Airway epithelial cell (primary cell): ENCODE measurements at places on chromosomes 7 and 10. TPM values are rescaled to one million over a fixed set of nuclear protein-coding genes. Genes with fewer than 3 reads are reported as not detected.

Gene IKZF1
- total RNA-seq: not detected in 2 replicates

Gene TMEM168
- total RNA-seq: 15.4 and 17.0 TPM in 2 replicates

Gene AGAP6
- 3.6 and 5.0 TPM in 2 replicates for total RNA-seq

Gene CC2D2B
- total RNA-seq: 0.14 TPM in 1 of 2 replicates, not detected in the other

Gene GNGT1
- total RNA-seq: not detected in 2 replicates

Gene WEE2
- total RNA-seq: not detected in 2 replicates

Gene AS3MT
- 2.1 and 3.2 TPM in 2 replicates for total RNA-seq

Gene HKDC1
- total RNA-seq: 0.23 and 0.49 TPM in 2 replicates

Gene MEOX2
- total RNA-seq: not detected in 2 replicates

Gene SPDYE2
- not detected in 2 replicates for total RNA-seq

Gene RAMP3
- total RNA-seq: not detected in 2 replicates

Gene IL6
- total RNA-seq: 1.1 and 1.6 TPM in 2 replicates

Gene LIPA
- 33.5 and 37.3 TPM in 2 replicates for total RNA-seq

Gene SLC25A13
- 19.0 and 22.8 TPM in 2 replicates for total RNA-seq

Gene NPY
- total RNA-seq: not detected in 2 replicates

Gene CSTF2T
- total RNA-seq: 8.0 and 12.9 TPM in 2 replicates

Gene NACAD
- 1.8 and 2.5 TPM in 2 replicates for total RNA-seq

Gene CRTAC1
- not detected in 2 replicates for total RNA-seq

Gene GNA12
- total RNA-seq: 15.0 and 18.1 TPM in 2 replicates

Gene CHCHD1
- total RNA-seq: 55.2 and 64.0 TPM in 2 replicates

Gene CTBP2
- 66.0 and 83.1 TPM in 2 replicates for total RNA-seq

Gene HMX3
- total RNA-seq: not detected in 2 replicates

Gene HABP2
- not detected in 2 replicates for total RNA-seq

Gene ORC5
- total RNA-seq: 29.2 and 30.6 TPM in 2 replicates

Gene SLC26A4
- 0.85 TPM in 1 of 2 replicates, not detected in the other for total RNA-seq

Gene PRF1
- total RNA-seq: not detected in 2 replicates

Gene BBIP1
- 12.7 and 13.0 TPM in 2 replicates for total RNA-seq

Gene KCNIP2
- total RNA-seq: 0.42 TPM in 1 of 2 replicates, not detected in the other

Gene WDR91
- 10.8 and 16.7 TPM in 2 replicates for total RNA-seq
